Smooth muscle cell of the brain vasculature (primary cell): ENCODE measurements at places on chromosomes 4 and X.

- DNase-seq, result no peak
Observed at GRCh38 chr4:7665321-7665720, 230.6 kb upstream of the PSAPL1 start.

GRCh38 chr4:89067417-89067816 lies 10.4 kb upstream of the FAM13A start:
- no peak for DNase-seq

DNA sequence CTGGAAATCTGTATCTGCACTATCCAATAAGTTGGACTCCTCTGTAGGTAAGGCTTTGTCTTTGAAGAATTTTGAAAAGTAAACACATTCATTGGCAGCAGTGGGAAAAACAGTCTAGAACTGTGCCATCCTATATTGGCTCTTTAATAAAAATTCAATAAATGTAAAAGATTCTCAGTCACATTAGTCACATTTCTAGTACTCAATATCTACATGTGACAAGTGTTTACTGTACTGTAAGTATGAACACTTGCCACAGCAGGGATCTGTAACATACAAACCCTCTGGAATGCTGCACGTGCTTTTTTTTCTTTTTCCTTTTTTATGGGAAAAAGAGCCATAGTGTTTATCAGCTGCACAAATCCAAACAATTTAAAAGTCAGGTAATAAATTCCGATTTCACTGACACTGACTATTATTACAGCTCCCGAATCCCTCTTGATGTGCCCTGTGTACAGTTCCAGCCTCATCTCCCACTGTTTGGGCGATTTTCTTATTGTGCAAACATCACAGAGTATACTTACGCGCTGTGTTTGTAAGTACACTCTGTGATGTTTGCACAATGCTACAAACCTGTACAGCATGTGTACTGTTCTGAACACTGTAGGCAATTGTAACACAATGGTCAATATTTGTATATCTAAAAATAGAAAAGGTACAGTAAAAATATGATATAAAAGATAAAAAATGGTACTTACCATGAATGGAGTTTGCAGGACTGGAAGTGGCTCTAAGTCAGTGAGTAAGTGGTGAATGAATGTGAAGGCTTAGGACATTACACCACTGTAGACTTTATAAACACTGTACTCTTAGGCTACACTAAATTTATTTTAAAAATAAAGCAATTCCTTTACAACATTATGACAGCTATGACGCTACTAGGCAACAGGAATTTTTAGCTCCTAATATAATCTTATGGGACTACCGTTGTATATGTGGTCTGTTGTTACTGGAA lies 8.7 kb downstream of the PYURF start:
- no peak for DNase-seq

DNA sequence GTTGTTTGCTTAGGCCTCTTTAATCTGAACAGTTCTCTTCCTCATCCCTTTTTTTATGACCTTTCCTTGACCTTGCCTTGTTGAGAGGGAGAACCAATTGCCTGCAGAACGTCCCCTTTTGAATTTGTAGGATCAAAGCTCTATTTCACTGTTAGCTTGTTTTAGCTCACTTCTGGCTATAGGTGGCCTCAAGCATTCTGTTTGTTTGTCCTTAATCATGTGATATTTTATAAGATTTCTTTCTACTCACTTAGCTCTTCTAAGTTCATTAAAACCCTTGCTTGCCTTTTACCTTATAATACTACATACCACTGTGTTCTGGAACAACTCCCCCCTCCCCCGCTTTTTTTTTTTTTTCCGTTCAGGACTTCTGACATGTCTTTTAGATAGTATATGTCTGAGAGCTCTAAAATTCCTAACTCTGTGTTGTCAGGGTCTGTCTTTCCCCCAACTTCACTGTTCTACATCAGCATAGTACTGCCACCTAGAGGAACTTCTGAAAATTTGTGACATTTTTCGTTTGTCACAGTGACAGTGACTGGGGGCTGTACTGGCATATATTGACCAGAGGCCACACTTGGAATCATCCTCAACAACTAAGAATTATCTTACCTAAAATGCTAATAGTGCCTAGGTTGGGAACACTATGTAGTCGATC lies 128.5 kb downstream of the LARP7 start:
- no peak for DNase-seq

DNA sequence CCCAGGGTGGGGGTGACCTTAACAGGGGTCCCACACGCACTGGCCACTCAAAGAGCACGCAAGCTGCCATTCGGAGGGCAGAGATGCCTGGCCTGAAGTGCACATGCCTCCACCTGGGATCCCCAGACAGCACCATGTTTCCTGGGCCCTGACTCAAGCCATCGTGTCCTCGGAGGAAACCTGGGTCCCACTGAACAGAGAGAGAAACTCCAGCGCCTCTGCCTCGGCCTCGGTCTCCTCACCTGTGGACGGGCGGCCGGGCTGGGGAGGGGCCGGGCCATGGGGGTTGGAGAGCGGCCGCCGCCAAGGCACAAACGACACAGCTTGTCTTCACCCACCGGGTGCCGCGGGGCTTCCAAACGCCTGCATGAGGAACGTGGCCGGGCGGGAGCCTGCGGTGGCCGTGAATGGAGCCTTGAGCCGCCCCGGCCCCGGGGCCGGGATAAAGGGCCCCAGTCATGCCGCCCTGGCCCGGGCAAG lies 30.0 kb upstream of the FGFR3 start:
- no peak for DNase-seq

DNA sequence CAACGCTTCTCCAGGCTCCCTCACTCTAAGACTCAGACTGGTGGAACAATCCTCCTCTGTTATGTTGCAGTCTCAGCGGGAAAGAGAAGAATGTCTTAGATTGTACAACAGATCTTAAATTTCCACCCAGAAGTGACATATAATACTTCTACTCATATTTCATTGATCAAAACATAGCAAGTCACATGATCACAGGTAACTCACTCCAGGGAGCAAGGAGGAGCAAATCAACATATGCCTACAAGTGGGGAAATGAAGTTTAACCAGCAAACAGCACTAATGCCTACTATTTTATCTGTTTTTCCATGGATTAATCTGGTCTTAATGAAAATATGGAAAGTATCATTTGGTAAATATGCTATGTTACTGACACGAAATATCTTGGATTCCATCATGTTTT lies 819.8 kb downstream of the CCSER1 start:
- no peak for DNase-seq

- no peak for DNase-seq
Observed at GRCh38 chrX:70030301-70030767, 19.4 kb downstream of the AWAT2 start.

- DNase-seq, result no peak
Observed at GRCh38 chr4:113553082-113553481, 208.5 kb downstream of the CAMK2D start.

DNA sequence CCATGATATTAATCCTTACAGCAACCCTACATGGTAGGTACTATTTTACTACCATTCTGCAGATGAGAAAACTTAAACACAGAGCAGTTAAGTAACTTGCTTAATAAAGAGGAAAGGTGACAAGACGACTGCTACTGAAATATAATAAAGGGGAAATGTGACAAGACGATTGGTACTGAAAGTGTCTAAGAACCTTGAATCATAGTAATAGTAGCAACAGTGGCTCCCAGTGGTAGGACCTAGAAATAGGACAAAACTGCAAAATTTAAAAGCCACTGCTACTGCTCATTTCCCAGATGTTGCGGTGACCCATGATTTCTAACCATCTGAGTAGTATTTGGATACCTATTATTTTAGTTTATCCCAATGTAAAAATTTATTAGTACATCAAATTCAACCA lies 89.5 kb downstream of the TASL start:
- no peak for DNase-seq

DNA sequence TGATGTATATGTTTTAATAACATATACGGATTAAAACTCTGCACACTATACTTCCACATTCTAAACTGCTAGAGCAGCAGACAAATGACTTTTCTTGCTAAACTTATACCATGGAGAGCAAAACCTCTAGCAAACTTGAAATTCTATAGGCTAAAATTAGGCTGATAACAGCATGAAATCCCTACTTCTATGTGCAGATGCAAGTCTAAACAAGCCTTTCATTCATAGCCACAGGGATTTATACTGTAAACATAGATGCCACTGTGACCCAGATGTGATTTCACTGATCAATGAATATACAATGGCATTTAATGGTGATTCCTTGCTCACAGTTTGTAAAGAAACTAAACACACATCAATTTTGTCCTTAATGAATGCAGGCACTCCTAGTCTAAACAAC lies 151.0 kb downstream of the ANTXR2 start:
- no peak for DNase-seq

DNA sequence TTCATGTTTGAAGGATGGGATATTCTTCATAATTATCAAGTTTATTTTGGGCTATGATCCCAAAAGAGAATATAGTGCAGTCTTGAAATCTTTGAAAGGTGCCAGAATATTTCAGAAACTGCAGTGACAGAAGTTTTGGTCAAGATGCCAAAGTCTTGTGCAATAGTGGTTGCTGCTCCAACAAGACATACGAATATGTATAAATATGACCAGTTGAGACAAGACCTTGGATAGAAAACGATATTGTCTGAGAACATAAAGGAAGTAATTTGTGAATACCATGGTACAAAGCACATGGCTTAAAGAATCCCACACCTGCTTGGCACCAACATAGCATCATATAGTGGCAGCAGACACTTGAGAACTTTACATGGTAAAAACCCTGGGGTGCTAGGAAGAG lies 48.6 kb upstream of the AMELX start:
- DNase-seq, result no peak

- DNase-seq, result no peak
Observed at GRCh38 chr4:89295415-89295927, 12.1 kb downstream of the GPRIN3 start.

GRCh38 chr4:108334031-108334430 lies 165.3 kb upstream of the LEF1 start:
- DNase-seq, result no peak

DNA sequence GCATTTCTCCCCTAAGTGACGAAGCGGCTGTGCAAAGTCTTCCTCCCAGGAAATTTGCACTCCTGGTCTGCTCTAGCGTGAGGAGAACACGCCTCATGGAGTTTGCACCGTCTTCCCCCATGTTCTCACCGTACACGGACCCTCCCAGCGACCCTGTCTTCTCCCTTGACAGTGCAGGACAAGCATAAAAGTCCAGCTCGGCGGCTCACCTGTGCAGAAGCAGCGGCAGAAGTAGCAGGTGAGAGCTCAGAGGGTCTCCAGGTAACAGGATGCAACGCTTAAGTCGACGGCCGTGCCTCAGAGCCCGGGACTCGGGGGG lies 314 bp downstream of the P2RY8 start:
- DNase-seq, result no peak

DNA sequence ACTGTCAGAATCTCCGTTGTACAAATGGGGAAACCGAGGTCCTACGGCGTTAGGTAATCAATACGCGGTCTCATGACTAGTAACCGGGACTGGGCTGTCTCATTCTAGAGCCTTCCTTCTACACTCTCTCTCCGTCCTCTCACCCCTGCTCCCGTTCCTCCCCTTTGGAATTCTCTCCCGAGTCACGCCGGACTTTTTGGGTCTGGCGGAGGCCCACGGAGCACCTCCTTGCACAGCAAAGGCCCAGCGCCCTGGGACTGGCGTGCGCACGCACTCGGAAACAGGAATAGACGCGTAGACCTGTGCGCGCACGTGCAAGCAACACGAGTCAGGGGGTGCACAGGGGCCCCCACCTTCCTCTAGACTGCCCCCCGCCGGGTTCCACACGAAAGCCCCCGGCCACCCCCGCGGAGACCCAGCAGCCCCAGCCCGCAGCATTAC lies 361 bp downstream of the QDPR start:
- no peak for DNase-seq

DNA sequence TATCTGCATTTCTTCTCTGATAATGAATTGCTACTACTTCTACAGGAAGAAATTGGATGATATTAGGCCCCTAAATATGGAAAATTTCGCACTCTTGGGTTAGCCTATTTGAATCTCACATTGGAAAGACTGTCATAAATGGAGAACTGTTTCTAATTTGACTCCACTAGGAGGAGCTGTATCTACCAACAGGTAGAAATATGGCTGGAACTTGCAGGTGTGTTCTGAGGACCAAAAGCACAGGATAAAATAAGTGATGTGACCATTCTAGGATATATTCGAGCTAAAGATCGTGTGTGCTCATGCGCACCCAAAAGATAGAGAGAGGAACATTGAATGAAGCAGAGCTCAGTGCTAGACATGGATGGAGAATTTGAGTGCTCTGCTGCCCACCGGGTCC lies 4.8 kb upstream of the NKAP start:
- no peak for DNase-seq

DNA sequence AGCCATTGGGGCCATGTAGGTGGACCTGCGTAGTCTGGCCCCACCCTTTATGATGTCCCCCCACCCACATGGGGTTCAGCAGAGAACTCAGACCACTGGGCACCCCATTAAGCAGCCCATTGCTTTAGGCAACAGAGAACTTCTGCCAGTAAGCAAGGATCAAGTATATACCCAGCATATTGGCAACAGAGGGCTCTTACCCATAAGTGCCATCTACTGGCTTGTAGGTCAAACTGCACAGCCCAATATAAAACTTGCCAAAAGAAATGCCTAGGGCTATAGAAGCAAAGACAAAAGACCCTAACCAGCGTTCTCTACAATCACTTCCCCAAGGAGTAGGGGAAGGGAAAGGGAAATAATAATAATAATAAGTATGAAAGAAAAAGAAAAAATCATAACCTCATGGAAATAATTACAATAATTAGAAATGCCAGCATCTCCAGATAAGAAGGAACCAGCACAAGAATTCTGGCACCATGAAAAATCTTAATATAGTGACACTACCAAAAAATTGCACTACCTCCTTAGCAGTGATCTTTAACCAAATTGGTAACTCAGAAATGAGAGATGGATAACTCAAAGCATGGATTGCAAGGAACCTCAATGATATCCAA lies 1090.7 kb downstream of the FAT4 start:
- DNase-seq, result no peak

GRCh38 chr4:6668391-6668790 lies 25.3 kb upstream of the S100P start:
- DNase-seq, result no peak

- DNase-seq, result no peak
Observed at GRCh38 chrX:54166915-54167314, 16.1 kb downstream of the FAM120C start.

GRCh38 chr4:3715061-3715854 lies 50.9 kb upstream of the ADRA2C start:
- DNase-seq, result no peak

GRCh38 chr4:18110099-18110498 lies 88.5 kb upstream of the LCORL start:
- no peak for DNase-seq

DNA sequence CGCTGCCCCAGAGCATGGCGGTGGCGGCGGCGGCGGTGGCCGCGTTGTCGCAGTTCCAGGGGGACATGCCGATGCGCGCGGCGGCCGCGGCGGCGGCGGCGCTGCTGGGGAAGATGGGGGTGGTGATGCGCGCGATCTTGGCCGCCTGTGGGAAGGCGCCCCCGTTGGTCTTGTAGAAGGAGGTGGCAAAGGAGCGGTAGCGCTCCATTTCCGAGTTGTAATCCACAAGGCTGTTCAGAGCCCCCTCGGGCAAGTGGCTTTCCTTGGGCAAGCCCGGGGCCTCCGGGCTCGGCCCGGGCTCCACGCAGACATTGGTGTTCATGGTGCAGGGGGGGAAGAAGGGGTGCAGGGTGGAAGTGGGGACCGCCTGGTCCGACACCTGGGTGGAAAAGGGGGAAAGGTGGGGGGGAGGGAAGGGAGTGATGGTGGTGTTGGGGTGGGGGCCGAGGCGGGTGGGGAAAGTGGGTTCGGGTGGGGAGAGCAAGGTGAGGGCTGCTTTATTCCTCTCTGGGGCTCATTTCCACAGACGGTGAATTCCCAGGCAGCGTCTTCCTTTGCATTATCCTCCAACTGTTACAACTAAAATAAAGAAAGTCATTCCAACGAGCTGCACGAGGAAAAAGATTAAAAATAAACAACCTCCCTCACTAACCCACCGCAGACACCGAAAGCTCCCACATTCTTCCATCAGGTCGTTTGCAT lies 3.1 kb downstream of the CXXC4 start:
- no peak for DNase-seq
